ENCODE measurements at places on chromosomes 12 and 14.
A peak's percentile ranks its signal among the peaks of the same experiment; 100 is the strongest.

DNA sequence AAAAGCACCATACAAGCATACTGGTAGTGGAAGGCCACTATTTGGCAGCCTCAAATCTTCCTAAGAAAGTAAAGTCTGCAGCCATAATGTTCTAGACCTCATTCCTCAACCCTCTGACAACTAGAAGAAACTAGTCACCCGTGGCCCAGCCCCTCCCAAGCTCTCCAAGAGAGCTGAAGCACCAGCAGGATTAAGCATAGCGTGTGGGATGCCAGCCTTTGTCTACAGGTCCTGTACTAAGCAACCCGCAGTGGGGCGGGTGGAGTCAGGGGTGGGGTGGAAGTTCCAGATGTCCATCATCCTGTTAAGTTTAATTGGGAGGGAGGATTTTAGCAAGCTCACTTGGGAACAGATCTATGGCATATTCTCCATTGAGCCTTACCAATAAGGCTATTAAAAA is 14.2 kb downstream of the SLC11A2 start:
- DNase-seq: no peak

DNA sequence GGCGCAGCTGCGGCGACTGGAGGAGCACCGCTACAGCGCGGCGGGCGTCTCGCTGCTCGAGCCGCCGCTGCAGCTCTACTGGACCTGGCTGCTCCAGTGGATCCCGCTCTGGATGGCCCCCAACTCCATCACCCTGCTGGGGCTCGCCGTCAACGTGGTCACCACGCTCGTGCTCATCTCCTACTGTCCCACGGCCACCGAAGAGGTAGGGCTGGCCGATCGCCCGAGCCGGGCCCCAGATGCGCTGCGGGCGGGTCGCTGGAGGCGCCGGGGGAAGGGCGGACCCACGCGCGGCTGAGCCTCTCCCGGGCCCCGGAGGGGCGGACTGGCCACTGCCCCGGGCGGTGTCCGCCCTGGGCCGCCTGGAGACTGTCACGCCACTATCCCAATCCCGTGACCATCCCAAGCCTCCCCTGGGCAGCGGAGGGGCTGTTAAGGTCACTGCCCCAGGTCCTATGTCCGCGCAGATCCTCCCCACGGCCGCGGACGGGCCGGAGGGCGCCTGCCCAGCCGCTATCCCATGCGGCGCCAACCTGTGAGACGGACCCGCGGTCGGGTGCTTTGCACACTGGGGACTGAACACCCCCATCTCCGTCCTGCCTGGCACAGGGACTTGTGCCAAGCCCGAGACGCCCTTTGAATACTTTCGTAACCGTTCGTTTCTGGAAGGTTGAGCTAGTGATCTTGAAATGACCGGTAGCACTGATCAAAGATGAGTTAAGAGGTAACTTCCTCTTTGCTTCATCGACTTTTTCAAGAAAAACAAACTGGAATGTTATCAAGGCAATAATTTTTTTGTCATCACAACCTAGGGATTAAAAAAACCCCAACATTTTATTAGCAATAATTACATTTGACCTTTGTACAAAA is 725 bp downstream of the CHPT1 start:
- no peak for DNase-seq

GRCh38 chr12:130438711-130439110 is 101.0 kb downstream of the PIWIL1 start:
- no peak for DNase-seq

DNA sequence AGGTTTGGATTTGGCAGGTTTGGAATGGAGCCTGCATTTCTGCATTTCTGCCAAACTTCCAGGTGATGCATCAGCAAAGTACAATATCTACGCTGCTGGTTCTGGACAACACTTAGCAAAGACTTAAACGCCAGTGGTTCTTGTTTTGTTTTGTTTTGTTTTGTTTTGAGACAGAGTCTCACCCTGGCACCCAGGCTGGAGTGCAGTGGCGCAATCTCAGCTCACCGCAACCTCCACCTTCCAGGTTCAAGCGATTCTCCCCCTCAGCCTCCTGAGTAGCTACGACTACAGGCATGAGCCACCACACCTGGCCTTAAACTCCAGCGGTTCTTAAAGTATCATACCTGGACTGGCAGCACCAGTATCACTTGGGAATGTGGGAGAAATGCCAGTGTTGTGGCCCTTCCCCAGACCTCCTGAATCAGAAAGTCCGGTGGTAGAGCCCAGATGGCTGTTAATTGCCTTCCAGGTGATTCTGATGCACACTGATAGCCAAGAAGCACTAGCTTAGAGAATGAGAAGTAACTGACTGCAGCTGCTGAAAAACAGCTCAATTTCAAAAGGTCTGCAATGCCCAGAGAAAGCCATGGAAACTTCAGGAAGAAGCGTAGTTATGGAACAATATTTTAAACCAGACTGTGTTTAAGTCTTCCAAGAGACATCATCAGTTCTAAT is 114.8 kb upstream of the FOXN3 start:
- no peak for DNase-seq

DNA sequence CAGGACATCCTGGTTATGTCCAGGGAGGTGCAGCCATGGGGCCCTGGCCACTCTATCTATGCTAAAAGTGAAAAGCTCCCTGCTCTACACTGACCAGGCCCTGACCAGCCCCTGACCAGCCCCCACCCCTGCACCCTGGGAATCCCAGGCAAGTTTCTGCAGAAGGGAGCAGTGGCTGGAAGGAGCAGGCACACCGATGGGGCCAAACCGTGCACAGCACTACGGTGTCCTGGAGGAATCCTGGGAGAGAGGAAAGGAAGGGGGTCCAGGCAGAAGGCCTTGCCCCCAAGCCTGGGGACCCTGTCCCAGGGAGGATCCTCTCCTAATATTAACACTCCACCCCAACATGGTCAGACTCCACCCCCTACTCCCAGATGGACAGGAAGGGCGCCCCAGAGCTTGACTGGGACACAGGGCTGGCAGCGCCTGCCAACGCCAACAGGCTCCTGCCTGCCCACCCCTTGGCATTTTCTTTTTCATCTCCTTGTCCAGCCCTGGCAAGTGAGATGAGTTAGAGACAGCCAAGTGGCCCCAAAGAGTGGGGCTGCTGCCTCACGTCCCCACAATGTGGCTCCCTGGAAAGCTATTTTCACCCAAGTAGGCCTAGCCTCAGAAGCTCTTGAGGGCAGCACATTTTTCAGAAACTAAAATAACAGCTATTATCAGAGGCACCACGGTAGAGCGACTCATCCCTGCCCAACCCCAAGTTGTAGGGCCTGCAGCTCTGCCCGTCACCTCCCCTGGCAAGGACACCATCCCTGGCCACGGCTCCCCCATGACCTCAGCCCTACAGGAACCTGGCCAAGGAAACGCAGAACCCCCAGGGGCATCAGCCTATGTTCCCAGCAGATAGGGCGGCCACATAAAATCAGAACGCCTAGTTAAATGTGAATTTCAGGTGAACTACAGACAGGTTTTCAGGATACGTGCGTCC is 82.6 kb downstream of the SCARB1 start:
- DNase-seq: no peak

DNA sequence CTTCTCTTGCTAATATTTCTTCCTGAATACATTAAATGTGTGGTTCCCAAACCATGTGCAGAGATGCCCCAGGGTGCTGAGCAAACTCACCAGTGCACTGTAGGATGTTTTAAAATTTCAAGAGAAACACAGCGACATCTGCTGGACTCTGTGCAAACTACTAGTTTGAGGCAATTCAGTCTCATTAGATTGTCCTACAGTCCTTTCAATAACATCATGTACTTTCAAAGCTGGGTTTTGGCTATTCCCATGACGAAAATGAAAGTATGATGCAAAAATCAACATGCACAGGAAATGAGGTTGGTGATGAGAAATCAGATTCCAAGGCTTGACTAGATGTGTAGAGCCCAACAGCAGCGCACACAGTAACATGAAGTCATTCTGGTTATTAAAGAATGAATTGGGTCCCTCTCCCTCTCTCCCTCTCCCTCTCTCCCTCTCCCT is 66.3 kb downstream of the CLIP1 start:
- DNase-seq: peak; percentile 30

- DNase-seq: no peak
Measured at GRCh38 chr14:105050551-105050897, 14.7 kb downstream of the GPR132 start.

GRCh38 chr14:74963178-74963704 is 7.8 kb upstream of the PGF start:
- no peak for DNase-seq

DNA sequence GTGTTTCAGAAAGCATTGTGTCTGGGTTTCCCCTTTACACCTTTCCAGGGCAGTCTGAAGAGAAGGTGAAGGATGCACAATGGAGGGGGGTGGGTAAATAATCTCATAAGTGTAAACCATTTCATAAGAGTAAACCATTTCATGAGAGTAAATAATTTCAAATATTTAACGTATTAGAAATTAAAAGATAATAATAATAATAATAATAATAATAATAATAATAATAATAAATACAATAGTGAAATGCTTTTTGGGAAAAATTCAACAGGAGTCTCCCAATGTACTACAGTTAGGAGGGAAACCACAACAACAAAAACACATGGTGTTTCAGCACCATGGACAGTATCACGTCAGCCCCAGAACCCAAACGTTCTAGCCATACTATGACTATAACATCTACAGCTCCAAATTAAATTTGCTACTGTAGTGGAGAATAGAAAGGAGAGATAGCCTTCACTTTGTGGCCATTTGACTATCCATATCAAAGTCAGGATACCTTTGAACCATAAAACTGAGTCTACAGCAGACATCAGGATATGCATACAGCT is 691.8 kb downstream of the BCL11B start:
- no peak for DNase-seq

GRCh38 chr14:75268633-75269550 is 9.7 kb upstream of the FOS start:
- DNase-seq: no peak

GRCh38 chr14:52380294-52380693 is 66.2 kb downstream of the PTGER2 start:
- DNase-seq: no peak

- no peak for DNase-seq
Measured at GRCh38 chr14:66311990-66312389, 174.2 kb upstream of the CCDC196 start.

DNA sequence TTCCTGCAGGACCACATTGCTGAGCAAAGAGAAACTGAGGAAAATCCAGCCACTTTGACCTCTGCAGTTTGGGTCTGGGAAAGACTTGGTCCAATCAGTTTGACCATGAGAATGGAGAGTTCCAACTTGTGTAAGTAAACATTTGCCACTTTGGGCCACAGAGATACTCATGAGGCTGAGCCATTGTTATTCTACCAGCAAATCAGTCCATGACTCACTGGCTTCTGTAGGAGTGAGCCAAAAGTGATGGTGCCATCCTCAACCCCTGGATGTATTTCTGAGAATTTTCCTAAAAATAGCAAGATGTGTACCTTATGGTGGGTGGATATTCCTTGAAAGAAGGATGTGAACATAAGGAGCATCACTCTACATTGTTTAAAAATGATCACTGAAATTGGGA is 192.9 kb upstream of the OR4E1 start:
- DNase-seq: no peak

DNA sequence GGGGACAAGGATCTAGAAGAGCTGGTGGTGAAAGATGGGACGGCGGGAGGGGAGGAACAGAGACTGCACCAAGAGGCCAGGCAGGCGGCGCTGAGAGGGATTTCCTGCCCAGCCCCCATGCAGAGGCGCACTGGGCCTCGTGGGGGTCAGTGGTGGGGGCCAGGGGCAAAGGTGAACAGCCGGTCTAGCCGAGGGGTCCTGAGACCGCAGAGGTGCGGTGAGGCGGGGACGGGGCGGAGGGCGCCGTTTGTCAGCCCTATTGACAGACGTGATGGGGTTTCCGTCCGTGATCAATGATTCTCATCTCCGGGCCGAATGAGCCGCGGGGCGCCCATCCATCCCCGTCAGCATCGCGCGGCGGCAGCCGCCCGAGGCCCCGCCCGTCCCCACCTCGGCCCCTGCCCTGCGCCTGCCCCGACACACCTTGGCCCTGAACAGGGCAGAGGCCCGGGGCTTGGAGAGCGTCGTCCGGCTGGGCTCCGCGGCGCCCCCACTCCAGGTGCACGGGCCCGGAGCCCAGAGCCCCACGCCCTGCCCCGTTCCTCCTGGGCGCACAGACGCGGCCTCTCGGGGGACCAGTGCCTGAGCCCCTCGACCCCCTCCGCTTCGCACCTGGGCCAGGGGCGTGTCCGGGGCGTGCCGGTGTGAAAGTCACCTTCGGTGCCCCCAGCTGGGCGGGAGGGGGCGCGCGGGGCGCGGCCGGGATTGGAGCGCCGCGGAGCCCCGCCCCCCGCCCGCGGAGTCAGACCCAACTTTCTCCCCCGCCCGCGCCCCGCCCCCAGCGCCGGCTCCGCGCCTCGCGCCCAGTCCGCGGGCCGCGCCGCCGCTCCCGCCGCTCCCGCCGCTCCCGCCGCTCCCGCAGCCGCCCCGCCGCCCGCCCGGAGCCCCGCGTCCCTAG is at the start of gene NXPH4:
TSS of gene NXPH4 (plus strand) at position 781 of the 898 bp plus-strand sequence. CDS start 176 bp downstream, outside the sequence.
- peak; percentile 70 for DNase-seq

- DNase-seq: no peak
Measured at GRCh38 chr14:70116278-70116677, 72.5 kb downstream of the SLC8A3 start.

- no peak for DNase-seq
Measured at GRCh38 chr12:131157743-131158142, 204.0 kb downstream of the ADGRD1 start.

GRCh38 chr14:89042021-89042420 is 217.6 kb downstream of the TTC8 start:
- DNase-seq: no peak

- DNase-seq: no peak
Measured at GRCh38 chr12:68162374-68162773, 2.8 kb upstream of the IFNG start.

GRCh38 chr14:104385531-104386101 is 193.9 kb upstream of the C14orf180 start:
- no peak for DNase-seq

DNA sequence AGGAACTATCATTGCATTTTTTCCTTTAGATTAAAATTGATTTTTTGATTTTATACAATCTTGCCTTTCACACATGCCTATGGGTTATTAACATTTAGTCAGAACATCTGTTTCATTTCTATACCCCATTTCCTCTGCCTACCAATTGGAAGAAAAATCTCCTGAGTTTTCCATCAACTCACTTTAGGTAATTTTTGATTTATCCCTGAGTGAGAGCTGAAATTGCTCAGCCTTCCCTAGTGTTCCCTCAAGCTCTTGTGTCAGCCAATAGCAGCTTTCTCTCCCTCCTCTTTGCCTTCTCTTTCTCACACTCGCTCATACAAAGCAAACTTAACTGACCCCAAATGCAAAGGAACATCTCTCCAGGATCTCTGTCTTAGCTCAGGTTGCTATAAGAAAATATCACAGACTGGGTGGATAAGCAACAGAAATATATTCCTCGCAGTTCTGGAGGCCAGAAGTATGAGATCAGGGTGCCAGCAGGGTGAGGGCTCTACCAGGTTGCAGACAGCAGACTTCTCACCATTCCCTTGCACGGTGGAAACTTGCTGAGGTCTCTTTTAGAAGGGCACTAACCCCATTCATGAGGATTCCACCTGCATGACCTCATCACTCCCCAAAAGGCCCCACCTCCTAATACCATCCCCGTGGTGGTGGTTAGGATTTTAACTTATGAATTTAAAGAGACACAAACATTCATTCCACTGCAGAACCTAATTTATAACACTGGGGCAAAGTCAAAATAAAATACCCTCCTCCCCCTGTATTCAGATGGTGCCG is 224.2 kb upstream of the SFSWAP start:
- DNase-seq: no peak

GRCh38 chr12:46777587-46777986 is 48.2 kb downstream of the SLC38A4 start:
- no peak for DNase-seq

All from stimulated activated CD4-positive, alpha-beta T cell treated with anti-CD3 and anti-CD28 coated beads, Interleukin-4, amount 100 ng/mL, for 4 hours (primary cell).